ENCODE measurements at places on chromosomes 2 and 18.

DNA sequence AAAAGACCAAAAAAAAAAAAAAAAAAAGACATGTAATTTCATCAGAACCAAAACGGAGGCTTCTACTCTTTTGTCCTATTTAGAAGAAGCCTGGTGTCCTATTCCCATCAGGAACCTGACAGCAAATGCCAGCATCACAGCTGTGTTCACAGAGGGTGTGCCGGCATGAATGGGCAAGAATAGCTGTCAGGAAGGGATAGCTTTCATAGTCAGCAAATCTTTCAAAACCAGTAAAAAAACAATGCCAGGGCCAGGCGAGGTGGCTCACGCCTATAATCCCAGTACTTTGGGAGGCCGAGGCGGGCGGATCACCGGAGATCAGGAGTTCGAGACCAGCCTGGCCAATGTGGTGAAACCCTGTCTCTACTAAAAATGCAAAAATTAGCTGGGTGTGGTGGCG is 231.8 kb upstream of the PXDN start:
- DNase-seq = no peak

DNA sequence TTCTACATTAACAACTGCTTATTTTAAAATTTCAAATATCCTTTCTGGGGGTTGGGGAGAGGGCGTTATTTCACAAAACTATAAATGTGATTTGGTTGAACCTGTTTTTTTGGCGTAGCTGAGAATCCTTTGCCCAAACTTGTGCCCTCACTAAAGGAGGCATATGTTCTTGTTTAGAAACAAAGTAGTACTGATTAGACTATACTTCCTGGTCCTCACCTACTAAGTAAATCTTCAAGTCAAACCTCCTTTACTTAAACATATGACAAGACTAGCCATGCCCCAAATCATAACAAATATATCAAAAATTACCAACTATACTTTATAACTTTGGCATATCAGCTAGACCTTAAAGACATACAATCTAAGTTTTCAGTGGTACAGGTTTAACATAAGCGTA is 5.8 kb downstream of the EIF2AK3 start:
- DNase-seq = no peak

GRCh38 chr2:47016172-47016913 is 100.7 kb upstream of the MCFD2 start:
- DNase-seq = no peak

DNA sequence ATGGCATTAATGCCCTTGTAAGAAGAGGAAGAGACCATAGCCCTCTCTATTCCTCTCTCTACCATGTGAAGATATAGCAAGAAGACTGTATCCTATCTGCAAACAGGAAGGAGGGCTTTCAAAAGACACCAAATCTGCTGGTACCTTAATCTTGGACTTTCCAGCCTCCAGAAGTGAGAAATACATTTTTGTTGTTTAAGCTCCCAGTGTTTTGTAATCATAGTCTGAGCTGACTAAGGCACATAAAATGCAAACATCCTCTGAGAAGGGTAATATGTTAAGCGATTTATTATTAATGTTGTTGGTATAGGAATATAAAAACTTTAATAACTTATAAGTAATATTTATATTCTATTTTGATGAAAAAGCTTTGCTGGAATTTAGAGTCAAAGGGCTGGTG is 559.8 kb downstream of the SUCLG1 start:
- DNase-seq = no peak

DNA sequence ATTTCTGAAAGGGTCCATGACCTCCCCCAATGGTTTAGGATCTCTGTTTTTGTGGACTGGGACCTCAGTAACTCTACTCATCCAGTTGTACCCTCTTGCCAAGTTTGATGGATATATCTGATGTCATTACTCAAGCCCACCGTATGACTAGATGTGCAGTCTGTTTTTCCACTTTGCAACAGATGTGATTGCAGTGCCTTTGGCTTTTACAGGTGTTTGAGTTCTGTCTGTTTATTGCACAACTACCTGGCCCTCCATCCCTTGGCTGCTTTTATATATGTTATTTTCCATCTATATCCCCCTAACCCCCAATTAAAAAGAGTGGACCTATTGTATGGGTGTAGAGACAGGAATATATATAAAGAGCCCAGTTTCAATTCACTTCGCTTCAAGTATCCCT is 10.8 kb downstream of the NCOA1 start:
- no peak for DNase-seq

DNA sequence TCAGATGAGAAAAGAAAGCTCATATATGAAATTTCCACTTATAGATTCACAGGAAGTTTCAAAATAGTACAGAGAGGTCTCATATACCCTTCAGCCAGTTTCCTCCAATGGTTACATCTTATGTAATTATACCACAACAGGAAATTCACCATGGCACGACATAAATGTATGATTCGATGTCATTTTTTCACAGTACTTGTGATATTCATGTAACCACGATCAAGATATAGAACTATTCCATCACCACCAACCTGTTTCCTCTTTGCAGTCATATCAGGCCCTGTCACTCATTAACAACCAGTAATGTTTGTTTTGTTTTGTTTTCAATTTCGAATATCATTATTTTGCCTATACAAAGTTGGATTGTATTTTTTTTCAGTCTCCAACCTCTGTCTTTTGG is 314.3 kb upstream of the POU3F3 start:
- DNase-seq = no peak

- DNase-seq = no peak
These were observed 45.7 kb downstream of the MAP3K2 start for GRCh38 chr2:127342101-127342500.

DNA sequence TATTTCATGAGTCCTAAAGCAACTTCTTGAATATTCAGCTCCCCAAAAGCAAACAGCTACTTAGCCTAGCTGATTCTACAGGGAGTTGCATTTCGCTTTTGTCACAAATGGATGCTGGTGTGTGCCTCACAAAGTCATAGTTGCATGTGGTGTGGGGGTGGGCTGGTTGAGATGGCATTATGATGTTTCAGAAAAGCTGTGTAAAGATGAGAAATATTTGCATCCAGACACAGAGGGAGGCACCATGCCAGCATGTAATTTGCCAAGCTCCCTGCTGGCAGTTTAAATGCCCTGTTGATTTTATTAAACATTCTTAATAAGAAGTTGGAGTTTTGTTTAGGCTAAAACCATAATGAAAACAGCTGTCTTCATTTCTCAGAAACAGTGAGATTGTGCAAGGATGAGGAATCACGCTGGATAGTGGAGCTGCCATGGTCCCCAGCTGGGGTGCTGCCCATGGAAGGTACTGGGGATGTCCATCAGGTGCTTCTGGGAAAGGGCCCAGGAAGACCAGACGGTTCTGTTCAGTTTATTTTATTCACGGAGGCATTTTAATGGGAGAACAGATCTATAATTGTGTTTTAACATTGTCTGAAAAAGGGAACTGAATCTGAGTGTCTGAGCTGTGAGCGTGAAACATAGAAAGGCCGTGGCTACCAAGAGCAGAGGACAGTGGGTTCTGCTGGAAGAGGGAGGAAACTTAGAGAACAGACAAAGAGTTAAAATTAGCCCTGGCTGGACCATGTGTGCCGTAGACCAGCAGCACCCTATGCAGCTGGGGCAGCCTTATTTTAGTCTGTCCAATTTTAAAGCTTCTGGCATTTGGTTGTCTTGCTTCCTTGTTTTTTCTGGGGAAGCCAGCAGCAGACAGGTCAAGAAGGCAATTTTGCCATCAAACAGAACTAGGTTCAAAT is 177.1 kb downstream of the FAM210A start:
- no peak for DNase-seq

GRCh38 chr18:14748496-14748895 is 524 bp downstream of the ANKRD30B start:
- DNase-seq = no peak

DNA sequence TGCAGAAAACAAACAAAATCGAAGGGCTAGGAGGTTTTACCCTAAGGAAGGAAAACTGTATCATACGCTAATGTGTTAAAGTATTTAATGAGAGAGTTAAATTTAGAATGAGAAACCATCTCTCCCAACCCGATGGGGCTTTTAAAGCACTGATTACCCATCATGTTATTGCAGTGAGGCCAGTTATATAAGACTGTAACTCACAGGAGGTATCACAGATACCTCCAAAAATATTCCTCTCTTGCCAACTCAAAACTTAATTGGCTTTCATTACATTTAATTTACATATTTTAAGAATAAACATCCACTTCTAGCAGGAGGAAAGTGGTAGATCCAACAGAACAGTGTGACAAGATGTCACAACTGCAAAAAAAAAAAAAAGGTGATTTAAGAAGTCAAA is 56.3 kb downstream of the RPL31 start:
- DNase-seq = no peak

DNA sequence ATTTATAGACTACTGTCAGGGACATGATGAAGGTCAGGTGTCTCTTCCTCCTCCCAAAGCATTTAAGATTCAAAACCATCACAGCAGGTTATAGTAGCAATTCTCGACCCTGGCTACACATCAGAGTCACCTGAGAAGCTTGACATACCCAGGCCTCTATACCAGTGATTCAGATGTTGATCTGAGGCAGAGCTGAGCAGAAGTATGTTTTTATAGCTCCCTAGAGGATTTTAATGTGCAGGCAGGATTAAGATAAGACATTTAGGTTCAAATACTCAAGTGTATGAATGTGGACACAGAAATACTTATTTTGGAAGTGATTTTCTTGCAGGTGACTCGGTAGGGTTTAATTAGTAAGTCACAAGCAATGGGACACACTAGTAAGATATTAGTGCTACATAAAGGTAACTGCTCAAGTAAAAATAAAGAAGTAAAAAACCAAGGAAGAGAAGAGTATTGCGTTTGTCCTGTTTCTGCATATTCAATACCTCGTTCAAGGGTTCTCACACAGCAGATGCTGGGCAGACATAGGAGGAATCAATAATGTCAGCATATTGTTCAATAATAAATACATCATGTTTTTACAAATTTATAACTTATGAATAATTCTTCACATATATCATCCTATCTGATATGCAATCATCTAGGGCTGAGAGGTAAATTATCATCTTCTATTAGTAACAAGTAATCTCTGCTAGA is 7.0 kb downstream of the GCFC2 start:
- DNase-seq = no peak

DNA sequence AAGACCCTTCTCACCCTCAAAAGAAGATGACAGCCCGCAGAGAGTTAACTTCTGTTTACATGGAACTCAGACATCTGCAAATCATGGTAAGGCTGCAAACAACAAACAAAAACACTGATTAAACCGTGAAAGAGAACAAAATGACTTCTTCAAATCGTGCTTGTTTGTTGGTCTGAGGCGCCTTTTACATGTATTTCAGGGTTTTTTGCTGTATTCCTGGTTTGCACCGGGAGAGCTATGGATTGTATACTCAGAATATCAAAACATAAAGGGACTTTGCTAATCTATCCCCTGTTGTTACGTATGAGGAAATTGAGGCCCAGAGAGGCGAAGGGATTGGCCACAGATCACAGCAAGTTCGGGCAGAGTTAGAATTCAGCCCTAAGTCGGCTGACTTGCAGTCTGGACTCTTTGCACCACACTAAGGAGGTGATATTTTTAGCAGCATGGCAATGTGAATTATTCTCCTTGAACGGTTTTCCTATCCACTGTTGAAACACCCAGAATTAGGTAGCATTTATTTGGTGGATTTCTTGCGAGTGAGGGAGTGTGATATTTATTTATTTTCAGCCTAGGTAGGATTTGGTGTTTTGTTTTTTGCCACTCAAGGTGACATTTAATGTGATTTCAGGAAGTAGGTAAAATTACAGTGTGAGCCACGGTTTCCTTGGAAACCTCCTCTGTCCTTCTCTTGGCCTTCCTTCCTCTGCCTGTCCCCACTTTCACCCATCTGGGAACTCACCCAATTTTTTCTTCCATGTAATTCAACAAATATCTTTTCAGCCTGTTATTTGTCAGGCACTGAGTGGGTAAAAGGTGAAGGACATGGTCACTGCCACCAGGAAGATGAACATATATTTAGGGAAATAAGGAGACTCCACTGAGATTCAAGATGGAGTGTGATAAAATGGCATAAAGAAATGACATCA is 980 bp upstream of the PDE6D start:
- no peak for DNase-seq

DNA sequence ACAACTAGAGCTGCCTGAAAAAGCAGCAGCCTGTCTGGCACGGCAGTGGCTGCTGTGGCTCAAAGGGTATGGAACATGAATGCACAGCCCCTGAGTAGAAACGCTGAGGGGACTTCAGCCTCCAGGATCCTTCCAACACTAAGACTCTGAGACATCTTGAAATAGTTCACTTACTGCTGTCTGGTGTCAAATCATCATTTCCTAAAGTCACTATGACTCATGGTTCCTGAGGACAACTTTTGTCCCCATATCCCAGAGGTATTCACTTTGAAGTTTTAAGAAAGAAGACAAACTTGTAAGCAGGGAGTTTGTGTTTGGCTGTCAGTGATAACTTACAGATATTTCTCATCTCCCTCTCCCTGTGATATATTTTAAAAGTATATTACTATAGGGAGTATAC is 33.3 kb upstream of the NEB start:
- DNase-seq = no peak

DNA sequence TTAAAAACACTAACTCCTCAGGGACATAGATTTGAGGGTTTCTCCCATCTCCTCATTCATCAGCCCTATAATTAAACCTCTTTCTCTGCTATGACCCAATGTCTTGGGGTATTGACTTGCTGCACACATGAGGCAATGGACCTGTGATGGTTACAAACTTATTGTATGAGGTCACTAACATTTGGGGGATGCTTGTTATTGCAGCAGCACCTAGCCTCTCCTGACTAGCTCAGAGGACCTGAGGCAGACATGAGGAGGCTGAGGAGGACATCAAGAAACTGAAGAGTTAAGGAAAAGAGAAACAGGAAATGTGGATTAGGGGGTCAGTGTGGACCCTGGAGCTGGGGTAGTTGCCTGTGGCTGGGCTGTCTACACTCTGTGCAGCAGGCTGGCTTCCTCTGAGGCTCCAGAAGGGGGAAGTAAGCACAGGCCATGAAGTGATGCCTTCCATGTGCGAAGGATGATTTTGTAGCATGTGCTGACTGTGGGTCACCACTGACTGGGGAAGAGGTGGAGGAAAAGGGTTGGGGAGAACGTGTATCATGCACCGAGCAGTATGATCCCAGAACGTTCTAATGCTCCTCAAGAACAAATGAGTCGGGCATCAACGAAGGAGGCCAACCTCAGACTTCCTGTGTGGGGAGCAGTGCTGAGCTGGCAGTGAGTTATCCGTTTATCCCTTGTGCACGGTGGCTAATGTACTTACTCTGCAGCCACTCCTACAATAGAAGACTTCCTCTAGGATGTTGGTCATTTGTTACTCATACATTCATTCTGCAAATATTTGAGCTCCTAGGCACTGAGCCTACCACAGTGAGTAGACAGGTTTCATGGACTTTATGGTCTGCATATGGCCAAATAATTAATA is 42.1 kb upstream of the RFX8 start:
- DNase-seq = no peak

- DNase-seq = no peak
These were observed 20.3 kb downstream of the TBR1 start for GRCh38 chr2:161436411-161436810.

DNA sequence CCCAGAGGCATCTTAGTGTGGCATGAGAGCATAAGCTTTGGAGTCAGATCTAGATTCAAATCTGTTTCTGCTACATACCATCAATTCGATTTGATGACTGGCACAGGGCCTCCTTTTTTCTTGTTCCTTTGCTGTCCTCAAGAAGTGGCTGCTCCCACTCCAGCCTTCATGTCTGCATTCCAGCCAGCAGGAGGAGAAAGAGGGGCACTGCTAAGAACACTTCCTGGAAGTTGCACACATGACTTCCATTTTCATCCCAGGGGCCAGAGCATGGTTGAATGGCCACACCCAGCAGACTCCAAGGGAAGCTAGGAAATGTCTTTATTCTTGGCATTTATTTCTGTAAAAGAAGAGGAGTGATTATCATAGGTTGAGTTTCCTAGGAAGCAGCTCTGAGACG is 50.4 kb downstream of the EML6 start:
- DNase-seq = no peak
